Stimulated activated CD8-positive, alpha-beta memory T cell treated with anti-CD3 and anti-CD28 coated beads, Interleukin-7, amount 100 ng/mL, for 1 hour (primary cell): ENCODE measurements at places on chromosomes 13 and 19.

DNA sequence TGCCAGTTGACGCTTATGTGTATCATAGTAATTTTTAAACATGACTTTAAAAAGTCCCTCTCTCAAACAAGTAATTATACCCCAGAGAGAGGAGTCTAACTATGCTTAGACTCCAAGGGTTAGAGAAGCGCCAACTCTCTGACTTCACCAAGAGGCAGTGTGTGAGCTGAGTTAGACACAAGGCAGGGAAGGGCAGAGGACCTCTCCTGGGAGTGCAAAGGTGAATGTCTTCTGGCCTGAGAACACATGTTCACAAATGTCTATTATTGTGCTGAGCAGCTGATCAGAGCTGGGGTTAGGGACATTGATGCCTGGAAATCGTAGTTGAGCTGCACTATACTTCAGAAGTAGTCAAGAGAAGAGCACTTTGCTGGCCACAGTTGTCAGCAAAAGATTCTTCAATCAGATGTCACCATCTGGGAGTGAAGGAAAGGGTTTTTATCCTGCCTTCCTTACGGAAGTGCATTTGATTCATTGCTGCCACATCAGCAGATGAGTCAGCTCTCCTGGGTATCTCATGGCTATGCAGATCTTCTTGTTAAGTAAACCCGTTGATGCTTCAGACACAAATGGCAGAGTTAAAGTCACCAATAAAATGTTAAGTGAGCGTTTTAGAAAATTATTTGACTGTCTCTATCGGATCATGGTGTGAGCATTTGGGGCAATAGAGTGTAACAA lies 283.2 kb upstream of the ARGLU1 start:
- no peak for DNase-seq

GRCh38 chr13:104953588-104953987 lies 1581.9 kb downstream of the EFNB2 start:
- DNase-seq = no peak

- DNase-seq = no peak
These were observed 9.7 kb upstream of the ATP1A3 start for GRCh38 chr19:42003506-42004294.

DNA sequence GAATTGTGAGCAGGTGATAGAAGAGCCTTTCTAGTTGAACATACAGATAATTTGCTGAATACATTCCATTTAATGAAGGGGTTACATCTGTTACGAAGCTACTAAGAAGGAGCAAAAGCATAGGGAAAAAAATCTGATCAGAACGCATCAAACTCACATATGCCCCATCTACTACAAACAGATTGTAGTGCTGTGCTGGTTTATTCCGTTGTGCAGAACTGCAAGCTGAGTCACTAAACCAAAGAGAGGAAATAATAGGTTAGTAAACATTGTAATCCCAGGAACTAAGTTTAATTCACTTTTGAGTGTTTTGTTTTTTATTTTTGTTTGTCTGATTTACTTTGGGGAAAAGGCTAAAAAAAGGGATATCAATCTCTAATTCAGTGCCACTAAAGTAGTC lies 136.3 kb downstream of the CDK8 start:
- DNase-seq = no peak

DNA sequence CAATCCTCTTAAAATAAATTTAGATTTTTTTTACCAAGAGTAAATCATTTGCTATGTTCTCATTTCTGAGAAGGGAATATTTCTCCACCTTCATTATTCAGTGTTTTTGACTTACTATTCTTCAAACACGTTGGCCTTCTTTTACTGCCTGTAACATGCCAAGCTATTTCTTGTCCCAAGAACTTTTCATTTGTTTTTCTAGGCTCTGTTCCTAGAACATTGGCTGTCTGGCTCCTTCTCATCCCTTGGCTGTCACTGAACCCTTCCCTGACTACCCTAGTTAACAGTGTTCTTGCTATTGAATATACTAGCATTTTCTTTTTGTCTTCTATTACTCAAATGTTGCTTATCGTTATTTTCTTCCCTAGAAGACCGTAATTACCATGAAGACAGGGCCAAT lies 248.1 kb downstream of the ITGBL1 start:
- DNase-seq = no peak

DNA sequence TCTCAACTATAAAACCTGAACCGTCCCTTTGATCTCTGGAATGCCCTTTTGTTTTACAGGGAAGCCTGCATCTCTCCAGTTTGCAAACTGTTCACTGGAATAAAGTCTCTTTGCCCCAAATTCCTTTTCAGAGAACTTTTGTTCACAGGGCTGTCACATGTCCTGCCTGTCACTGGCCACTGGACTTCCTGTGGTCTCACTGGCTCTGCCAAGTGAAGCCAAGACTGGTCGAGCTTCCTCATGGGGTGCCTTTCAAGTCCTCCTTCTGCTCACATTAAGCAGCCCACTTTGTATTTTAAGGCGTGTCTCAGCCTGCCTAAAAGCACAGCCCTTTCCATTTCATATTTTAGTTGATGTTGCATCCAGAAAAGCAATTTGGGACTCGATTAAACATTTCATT lies 215.7 kb downstream of the KATNAL1 start:
- DNase-seq = no peak

GRCh38 chr13:47959468-47960247 lies 41.4 kb downstream of the SUCLA2 start:
- DNase-seq = no peak
